Substantia nigra (tissue), 51 donors: ENCODE measurements at places on chromosomes 1 and 21.

- DNase-seq: no peak
Observed at GRCh38 chr1:91555821-91556531, 55.3 kb downstream of the CDC7 start.

- no peak for DNase-seq
Observed at GRCh38 chr1:236733653-236734052, 47.4 kb downstream of the ACTN2 start.

GRCh38 chr21:42122808-42123207 is 51.7 kb downstream of the UMODL1 start:
- no peak for DNase-seq

DNA sequence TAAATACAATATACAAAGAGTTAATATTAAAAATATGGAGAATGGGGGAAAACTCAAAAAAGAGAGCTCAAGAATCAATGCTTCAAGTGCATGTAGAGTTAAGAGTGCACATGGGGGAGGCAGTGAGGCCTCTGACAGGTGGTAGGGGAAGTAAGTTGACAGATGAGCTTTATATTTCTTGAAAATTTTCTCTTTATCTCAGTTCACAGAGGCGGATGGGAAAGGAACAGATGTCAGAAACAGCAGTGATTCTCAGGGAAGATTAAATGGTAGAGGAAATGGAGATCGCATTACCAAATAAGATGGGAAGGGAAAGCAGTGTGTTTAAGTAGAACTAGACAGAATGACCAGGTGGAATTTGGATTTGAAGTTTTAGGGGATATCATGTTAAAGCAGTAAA is 200.1 kb upstream of the C1orf105 start:
- no peak for DNase-seq

DNA sequence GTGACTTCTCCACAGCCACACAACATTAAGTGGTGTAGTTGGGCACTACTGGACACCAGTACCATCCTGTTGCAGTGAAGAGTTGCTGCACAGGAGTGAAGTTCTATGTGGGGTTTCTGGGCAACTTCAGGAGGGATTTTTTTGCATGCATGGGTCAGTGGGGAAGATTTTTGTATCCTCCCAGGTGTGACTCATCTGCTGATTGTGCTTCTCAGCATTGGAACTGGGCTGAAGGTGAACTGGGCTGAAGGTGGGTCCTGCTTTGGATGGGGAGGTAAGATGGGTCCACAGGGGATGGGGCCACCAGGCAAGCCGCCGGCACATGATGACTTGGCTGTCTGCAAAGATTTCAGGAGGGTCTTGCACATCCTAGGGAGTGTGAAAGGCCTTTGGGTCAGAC is 2.6 kb downstream of the SERINC2 start:
- DNase-seq: no peak

GRCh38 chr1:39368045-39368444 is 123.4 kb upstream of the BMP8A start:
- no peak for DNase-seq
